Trophoblast cell (in vitro differentiated cells and primary cell): ENCODE measurements at places on chromosomes 3 and 15.
A peak's percentile ranks its signal among the peaks of the same experiment; 100 is the strongest.

DNA sequence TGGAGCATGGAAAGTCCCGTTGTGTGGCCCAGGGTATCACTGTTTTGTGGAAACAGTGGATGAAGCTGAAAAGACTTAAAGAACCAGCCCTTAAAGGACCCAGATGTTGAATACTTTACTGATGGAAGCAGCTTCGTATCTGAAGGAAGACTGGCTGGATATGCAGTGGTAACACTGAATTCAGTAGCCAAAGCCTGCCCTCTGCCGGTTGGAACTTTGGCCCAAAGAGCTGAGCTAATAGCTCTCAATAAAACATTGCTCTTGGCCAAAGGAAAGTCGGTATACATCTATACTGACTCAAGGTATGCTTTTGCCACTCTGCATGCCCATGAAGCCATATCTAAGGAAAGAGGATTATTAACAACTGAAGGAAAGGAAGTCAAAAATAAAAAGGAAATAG lies 885.4 kb downstream of the PDCD6IP start:
- DNase-seq: peak; percentile 84

DNA sequence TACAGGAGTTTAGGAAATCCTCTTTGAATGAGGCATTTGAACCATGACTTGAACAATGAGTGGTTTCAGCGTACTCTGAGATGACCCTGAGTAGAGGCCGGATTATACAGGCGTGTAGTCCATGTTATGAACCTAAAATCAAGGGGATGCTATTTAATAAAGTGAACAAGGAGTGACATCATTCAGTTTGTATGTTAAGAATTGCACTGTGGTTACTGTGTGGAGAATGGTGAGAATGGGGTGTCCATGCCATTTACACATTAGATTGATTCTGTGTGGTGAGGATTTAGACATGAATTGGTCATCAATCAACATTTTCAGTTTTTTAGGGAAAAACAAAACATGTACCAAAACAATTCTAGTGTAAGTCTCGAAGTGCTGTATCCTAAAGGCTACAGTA lies 65.8 kb downstream of the TPRG1 start:
- DNase-seq: peak; percentile 26

DNA sequence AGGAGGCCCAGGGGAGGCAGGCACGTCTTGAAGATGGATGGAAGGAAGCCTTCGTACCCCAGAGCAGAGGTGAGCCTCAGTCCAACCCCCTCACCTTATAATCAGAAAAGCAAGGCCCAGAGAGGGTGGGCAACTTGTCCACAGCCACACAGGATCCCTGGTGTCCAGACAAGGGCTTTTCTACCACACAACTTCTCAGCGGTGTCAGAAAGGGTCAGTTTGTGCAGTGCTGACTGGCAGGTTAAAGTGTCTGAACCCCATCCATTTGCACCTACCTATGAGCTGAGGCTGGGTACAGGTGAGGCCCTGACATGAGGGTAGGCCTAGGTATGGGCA lies 8.6 kb downstream of the IGDCC3 start:
- no peak for DNase-seq

GRCh38 chr15:84961114-84961452 lies 20.6 kb upstream of the PDE8A start:
- DNase-seq: peak; percentile 46

GRCh38 chr15:97947465-97948260 lies 12.8 kb upstream of the ARRDC4 start:
- DNase-seq: no peak

- DNase-seq: no peak
These were observed 129.5 kb downstream of the KCNMB2 start for GRCh38 chr3:178665747-178666146.

DNA sequence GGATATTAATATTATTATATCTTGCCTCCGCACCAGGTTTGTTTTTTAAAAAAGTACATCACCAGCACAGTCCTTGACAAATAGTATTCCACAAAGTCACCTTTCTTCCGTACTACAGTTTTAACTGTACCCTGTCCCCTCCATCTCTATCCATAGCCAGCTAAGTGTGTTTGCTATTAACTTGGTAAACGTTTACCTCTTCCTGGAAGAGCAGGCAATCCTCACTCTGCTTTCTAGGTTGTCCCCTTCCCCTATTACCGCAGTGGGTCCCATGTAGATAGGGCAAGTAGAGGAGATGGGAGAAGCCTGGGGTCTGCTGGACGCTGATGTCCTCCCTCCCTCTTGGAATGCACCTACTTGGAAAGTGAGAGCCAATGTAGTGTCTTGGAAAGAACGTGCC lies 83.9 kb upstream of the ETV5 start:
- no peak for DNase-seq

- no peak for DNase-seq
These were observed 136.9 kb downstream of the PCCB start for GRCh38 chr3:136387031-136387430.

DNA sequence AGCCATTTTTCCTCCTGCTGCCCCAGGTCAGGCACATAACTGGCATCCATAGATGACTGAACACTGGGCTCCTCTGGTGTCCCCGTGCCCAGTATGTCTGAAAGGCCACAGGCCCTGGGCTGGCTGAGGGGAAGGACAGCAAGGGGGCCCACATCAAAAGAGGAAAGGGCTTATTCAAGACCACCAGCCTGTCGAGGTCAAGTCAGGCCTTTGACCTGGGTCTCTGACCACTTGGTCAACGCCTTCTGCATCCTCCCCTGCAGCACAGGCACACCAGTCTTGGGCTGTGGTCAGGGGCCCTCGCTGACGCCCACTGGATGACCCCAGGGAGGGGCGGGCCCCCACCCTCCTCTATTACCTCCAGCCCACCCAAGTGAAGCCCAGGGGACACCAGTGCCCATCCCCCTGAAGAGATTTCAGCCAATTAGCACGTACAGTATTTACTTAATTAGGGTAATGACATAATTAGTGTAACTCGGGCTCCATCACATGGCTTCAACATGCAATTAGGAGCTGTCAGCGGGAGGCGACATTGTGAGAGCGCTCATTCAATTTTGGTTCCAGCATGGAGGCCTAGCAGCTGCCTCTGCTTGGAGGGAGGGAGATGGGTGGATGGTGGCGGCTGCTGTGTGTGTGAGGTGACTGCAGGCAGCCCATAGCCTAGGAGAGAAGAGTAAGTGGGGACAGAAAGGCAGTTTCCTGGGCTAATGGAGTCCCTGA lies 13.5 kb upstream of the DNAH1 start:
- no peak for DNase-seq

DNA sequence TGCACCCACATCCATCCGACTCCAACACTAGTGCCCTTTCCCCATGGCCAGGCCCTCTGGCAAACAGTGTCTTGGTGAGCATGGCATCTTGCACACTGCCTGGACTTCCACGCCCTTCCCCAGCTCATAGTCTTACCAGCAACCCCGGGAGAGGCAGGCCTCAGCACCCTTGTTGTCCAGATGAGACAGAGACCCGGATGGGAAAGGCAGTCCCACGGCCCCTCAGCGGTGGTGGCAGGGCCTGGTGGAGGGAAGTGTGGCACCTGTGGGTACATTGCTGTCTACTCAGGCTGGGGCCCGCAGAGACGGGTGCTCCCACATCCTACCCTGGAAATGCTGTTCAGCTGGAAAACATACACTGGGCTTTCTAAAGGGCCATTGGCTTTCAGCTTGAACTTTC lies 28.4 kb downstream of the HDAC11 start:
- no peak for DNase-seq

- DNase-seq: peak; percentile 3
These were observed at the start of gene PAQR9 for GRCh38 chr3:142963516-142964448. TSS of gene PAQR9 (minus strand) at chr3:142963674. CDS start at chr3:142963336, 338 bp downstream.

GRCh38 chr3:21013566-21013965 lies 737.4 kb downstream of the ZNF385D start:
- DNase-seq: peak; percentile 10

- no peak for DNase-seq
These were observed 102.5 kb downstream of the MESD start for GRCh38 chr15:80887148-80887547.

DNA sequence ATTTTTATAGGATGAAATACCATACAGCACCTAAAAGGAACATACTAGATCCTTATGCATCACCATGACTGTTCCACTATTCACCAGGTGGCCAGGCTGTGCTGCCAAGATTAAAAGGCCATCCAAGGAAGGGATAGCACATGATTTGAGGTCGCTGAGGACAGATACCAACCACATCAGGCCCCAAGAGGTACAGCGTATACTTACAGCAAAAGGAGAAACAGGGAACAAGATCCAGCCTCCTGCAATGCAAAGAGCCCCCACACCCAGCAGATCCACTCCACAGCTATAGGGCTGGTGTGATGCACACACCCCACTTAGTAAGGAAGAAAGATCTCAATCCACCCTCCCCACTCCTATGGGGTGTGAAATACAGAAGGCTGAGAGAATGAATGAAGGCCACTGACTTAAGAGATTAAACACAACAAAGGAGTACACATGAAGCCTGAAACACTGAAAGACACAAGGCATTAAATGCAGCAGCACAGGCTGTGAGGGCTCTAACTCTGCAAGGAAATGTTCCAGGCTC lies 32.0 kb upstream of the ZNF445 start:
- no peak for DNase-seq

DNA sequence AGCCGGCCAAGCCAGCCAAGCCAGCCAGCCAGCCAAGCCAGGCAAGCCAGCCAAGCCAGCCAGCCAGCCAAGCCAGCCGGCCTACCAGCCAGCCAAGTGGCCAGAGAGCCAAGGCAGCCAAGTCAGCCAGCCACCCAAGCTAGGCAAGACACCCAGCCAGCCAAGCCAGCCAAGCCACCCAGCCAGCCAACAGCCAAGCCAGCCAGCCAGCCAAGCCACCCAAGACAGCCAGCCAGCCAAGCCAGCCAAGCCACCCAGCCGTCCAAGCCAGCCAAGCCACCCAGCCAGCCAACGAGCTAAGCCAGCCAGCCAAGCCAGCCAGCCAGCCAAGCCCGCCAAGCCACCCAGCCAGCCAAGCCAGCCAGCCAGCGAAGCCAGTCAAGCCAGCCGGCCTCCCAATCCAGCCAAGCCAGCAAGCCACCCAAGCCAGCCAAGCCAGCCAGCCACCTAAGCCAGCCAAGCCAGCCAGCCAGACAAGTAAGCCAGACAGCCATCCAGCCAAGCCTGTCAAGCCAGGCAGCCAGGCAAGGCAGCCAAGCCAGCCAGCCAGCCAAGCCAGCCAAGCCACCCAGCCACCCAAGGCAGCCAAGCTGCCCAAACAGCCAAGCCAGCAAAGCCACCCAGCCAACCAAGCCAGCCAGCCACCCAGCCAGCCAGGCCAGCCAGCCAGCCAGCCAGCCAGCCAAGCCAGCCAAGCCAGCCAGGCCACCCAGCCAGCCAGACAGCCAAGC lies 200.5 kb downstream of the GOLGA6L6 start:
- peak; percentile 41 for DNase-seq

DNA sequence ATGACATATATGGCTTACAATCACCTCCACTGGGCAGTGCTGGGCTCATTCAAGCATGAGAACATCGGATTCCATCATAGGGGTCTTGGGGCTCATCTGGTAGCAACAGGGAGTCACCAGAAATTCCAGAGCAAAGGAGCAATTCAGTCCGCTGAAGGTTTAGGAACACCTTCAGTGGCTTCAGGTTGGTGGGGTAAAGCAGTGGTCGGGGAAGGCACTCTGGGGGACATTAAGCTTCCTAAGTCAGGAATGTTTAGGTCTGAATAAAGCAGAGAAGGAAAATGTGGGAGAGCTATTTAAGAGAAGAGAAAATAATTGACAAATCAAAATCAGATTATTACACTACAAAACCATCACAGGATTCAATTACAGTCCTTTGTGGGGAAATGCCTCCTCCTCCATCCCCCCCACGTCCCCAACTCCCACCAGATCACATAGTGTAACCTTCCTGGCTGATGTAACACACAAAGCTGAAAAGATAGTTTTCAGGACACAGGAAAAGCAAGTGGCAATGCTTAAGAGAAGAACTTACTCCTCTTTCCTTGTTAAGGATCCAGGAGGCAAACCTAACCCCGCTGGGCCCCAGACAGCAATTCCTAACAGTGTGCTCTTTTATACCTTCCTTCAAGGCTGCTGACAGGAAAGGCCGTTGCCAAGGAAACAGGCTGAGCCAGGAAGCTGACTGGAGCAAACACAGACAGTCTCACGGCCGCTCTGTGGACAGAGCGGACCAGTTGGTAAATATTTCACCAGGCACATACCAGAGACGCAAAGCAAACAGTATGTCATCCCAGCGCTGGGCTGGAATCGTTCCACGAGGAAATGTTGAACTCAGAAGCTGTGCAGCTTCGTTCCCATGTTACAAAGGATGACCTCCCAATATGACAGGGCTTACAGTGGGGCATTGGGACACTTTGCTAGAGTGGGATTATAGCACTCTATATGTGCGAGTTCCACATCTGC lies 57.5 kb upstream of the LMCD1 start:
- DNase-seq: peak; percentile 89

DNA sequence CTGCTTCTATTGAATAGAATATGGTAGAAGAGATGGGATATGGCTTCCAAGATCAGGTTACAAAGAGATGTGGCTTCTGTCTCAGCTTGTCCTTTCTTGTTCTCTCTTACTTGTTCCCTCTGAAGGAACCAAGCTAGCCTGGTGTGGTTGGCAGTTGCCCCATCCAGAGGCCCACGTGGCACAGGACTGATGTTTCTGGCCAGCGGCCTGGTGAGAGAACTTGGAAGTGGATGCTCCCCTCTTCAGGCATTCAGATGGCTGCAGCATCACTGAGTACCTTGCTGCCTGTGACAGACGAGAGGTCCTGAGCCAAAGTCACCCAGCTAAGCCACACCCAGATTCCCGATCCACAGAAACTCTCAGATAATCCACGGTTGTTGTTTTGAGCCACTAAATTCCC lies 183.6 kb downstream of the NSMCE3 start:
- no peak for DNase-seq

- DNase-seq: peak; percentile 9
These were observed 44.5 kb upstream of the PDZRN3 start for GRCh38 chr3:73669260-73669659.

GRCh38 chr15:41278319-41278718 lies 47.3 kb downstream of the CHP1 start:
- no peak for DNase-seq

DNA sequence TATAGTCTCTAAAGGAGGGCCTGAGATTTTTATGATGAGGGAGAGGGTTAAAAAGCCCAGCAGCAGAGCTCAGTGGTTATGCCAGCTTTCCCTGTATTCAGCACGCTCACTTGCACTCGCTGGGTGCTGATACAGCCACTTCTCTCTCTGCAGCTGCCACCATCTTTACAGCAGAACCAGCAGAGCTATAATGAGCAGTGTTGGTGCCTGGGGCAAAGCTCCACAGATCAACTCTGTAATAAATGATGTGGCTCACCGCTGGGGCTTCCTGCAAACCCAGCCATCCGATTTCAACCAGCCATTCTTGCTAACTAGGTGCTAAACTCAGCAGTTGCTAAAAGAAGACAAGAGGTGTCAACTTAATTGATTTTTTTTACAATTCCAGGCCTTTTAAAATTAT lies 48.0 kb downstream of the ARNT2 start:
- no peak for DNase-seq

DNA sequence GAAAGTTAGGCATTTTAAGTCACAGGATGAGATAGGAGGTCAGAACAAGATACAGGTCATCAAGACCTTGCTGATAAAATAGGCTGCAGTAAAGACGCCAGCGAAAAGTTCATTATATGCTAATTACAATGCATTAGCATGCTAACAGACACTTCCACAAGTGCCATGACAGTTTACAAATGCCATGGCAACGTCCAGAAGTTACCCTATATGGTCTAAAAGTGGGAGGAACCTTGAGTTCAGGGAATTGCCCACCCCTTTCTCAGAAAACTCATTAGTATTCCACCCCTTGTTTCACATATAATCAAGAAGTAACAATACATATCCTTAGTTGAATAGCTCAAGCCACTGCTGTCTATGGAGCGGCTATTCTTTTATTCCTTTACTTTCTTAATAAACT lies 92.7 kb upstream of the PLXND1 start:
- no peak for DNase-seq
